ENCODE measurements at places on chromosomes 16 and 17. TPM values are rescaled to one million over a fixed set of nuclear protein-coding genes. Genes with fewer than 3 reads are reported as not detected.

DNA sequence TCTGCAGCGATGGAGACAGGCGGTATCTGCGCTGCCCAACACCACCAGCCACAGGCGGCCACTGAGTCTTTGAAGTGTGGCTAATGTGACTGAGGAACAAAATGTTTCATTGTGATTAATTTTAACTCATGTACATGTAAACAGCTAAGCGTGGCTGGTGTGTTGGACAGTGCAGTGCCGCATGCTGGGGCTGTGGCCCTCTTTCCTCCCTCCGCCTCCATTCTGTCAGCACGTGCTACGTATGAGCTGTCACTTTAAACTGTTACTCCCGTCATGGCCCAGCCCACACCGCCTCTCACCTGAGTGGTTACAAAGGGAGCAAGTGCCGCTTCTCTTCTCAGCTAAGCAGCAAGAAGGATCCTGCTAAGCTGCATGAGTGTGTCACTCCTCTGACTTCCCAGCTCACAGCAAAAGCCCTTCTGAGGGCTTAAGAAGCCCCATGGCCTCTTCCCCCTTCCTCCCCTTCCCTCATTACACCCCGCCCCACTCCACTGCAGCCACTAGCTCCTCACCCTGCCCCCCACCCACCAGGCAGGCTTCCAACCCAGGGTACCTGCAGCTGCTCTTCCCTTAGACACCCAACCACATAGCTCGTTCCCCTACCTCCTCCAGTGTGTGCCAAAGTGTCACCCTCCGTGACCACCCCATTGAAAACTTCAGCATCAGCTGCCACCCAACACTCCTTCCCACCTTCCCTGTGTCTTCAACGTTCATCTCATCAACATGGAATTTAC lies 15.0 kb downstream of the HASPIN start:
- DNase-seq, result peak; percentile 45

Gene TOX3
- total RNA-seq, result not detected

- DNase-seq, result no peak
Measured at GRCh38 chr16:52617591-52617990, 70.6 kb upstream of the TOX3 start.

Gene CDK5RAP3
- total RNA-seq, result 195 TPM

Gene C17orf113
- total RNA-seq, result 3.7 TPM

Gene TMEM114
- total RNA-seq, result not detected

Gene SCN4A
- 1.4 TPM for total RNA-seq

DNA sequence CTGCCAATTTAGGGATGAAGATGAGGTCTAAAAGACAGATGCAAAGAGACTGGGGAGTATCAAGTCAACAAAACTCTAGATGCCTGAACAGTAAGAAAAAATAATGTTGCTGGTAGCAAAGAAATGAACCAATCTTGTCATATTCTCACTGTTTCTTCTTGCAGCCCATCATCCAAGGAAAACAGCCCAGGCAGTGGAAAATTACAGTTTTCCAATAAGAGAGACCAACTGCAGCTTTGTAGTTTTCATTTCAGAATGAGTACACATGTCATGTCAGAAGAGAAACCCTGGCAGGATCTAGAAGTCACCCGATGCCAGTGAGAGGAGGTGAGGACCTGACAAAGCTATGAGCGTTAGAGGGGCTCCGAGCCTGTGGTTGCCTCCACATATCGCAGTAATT lies 500.4 kb upstream of the PSMD7 start:
- DNase-seq, result no peak

DNA sequence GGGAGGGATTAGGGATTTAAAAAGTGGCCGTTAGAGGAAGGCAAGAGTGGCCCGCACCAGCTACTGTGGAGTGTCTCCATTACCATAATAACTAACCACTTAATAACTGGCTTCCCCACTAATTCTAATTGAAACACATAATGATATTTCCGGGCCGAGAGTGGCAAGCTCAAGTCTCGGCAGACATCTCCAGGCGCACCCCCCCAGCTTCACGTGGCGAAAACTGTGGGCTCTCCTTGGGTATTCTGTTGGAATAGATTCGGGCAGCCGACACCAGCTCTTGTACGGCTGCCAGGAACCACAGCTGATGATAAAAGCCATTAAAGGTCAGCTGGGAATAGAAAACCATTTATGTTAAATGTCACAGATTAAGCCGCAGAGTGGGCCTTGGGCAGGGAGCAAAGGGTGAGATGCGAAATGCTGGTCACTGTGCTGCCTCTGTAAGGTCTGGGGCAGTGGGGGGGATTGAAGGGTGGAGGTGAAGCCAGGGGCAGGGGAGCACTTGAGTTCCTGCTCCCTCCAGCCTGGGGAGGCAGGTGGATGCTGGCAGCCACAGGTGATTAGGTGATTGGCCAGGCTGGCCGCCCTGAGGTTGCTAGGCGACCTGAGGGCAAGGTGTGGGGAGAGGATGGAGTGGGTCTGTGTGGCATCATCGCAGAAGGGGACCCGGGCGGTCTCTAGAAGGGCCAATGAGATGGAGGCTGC lies 115.6 kb upstream of the SDK2 start:
- DNase-seq, result no peak

GRCh38 chr17:61338874-61339478 lies 60.7 kb upstream of the TBX2 start:
- DNase-seq, result no peak

Gene TK2
- total RNA-seq, result 20.9 TPM

Gene PLCD3
- total RNA-seq, result 138 TPM

Gene MARVELD3
- total RNA-seq, result 28.5 TPM

- DNase-seq, result no peak
Measured at GRCh38 chr17:56571456-56571855, 22.0 kb upstream of the NOG start.

Gene NECAB2
- total RNA-seq, result 0.74 TPM

Gene ZNF19
- 6.8 TPM for total RNA-seq

DNA sequence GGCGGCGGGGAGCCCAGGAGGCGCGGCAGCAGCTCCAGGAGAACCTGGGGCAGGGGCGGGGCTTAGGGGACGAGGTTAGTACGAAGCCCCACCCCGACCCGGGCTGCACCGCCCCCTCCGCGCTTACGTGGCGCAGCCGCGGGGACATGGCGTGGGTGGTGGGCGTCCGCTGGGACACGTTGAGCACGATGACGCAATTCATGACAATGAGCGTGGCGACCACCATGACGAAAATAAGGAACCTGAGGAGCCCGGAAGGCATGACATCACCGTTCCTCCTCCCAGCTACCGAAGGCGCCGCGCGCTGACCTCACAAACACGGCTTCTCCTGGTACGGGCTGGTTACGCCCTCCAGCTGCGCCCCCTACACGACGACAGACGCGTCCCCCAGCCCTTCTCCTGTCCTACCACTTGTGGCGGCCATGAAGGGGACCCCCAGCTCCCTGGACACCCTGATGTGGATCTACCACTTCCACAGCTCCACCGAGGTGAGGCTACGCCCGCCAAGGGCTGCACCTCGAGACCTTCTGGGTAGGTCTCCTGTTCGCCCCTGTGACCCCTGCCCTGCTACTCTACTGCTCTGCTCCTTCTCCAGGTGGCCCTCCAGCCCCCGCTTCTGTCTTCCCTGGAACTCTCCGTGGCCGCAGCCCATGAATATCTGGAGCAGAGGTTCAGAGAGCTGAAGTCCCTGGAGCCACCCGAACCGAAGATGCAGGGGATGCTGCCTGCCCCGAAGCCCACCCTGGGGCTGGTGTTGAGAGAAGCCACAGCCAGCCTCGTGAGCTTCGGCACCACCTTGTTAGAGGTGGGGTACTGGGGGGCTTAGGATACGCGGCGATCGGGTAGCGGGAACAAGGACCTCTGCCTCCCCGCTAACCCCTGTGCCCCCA lies at the start of gene C17orf107:
Gene C17orf107 (plus strand): TSS at position 196 of the 890 bp plus-strand sequence. CDS start 227 bp downstream, at position 423.
- DNase-seq, result no peak

Gene RARA
- total RNA-seq, result 21.5 TPM

Gene PLA2G10
- total RNA-seq, result 5.8 TPM

DNA sequence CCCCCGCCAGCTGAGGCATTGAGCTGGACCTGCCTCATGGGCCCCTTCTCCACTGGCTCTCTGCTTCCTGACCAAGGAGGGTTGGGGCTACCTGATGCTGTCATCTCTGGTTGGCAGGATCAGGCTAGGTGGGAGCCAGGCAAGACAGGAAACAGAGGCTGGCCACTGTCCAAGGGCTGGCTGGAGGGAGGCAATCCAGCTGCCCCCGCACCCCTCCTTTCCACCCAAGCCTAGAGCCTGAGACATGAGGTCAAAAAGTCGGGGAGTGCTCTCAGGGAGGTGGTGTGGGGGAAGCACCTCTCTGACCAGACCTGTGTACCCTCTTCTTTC lies 14.5 kb downstream of the NGFR start:
- DNase-seq, result no peak

- no peak for DNase-seq
Measured at GRCh38 chr17:60369727-60370126, 22.2 kb downstream of the USP32 start.

DNA sequence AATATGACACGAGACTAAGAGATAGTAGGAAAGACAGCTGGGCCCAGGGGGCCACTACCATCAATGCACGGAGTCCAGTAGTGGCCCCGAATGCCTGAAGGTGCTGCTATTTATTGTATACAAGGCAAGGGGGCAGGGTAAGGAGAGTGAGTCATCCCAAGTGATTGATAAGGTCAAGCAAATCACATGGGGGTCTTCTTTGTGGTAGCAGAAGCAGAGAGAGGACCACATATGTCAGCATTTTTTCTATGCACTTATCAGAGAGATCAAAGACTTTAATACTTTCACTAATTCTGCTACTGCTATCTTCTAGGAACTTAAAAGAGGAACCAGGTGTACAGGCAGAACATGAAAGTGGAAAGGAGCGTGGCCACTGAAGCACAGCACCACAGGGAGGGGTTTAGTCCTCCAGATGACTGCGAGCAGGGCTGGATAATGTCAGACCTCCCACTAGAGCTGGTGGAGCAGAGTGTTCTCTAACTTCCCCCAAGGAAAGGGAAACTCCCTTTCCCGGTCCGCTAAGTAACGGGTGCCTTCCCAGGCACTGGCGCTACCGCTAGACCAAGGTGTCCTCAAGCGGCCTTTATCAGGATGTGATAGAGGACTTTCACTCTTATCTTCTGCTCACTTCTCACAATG lies 26.4 kb upstream of the ARL4D start:
- DNase-seq, result no peak

Gene APOBR
- 2.4 TPM for total RNA-seq

DNA sequence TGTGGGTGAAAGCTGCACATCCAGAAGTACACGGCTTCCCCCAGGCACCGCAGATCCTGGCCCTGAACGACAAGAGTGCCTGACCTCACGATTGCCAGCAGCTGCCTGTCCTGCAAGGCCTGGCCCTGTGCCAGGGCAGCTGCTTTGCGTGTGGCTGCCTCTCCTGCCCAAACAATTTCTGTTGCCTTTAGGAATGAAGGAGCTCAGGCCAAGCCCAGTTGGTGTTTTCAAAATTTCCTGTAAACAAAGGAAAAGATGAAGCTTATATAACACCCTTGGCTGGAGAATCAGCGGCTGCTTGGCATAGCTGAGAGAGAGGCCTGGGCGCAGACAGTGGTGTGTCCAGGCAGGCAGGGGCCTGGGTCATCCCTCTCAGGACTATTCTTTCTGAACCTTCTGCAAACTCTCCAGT lies 11.7 kb upstream of the SLC47A2 start:
- DNase-seq, result peak; percentile 95

Gene WNT9B
- total RNA-seq, result not detected

DNA sequence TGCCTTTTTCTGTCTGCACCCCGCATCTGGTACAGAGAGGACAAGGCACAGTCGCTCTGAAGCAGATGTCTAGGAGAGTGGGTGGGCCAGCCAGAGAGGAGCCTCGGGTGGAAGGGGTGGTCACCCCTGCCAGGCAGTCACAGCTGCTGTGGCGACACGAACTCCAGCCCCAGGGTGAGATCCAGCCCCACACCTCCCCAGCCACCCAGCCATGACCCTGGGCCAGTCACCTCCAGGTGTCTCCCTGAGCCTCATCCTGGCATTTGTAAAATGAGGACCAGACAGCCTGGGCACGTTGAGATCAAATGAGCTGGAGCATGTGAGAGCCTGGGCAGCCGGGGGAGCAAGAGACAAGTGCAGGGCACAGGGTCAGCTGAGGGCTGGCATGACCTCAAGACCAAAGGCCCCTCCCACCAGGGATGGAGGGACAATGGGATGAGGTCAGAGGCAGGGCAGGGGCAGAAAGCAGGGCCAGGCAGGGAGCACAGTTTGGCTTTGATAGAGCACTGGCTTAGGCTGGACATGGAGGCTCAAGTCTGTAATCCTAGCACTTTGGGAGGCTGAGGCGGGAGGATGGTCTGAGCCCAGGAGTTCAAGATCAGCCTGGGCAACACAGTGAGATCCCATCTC lies 7.7 kb downstream of the ADAM11 start:
- DNase-seq, result no peak

- DNase-seq, result no peak
Measured at GRCh38 chr17:7881276-7882054, 7.1 kb upstream of the CHD3 start.

DNA sequence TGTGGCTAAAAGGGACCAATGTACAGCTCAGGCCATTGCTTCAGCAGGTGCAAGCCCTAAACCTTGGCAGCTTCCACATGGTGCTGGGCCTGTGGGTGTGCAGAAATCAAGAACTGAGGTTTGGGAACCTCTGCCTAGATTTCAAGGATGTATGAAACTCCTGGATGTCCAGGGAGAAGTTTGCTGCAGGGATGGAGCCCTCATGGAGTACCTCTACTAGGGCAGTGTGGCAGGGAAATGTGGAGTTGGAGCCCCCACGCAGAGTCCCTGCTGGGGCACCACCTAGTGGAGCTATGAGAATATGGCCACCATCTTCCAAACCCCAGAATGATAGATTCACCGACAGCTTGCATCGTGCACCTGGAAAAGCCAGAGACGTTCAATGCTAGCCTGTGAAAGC lies 13.0 kb downstream of the EFCAB5 start:
- no peak for DNase-seq

DNA sequence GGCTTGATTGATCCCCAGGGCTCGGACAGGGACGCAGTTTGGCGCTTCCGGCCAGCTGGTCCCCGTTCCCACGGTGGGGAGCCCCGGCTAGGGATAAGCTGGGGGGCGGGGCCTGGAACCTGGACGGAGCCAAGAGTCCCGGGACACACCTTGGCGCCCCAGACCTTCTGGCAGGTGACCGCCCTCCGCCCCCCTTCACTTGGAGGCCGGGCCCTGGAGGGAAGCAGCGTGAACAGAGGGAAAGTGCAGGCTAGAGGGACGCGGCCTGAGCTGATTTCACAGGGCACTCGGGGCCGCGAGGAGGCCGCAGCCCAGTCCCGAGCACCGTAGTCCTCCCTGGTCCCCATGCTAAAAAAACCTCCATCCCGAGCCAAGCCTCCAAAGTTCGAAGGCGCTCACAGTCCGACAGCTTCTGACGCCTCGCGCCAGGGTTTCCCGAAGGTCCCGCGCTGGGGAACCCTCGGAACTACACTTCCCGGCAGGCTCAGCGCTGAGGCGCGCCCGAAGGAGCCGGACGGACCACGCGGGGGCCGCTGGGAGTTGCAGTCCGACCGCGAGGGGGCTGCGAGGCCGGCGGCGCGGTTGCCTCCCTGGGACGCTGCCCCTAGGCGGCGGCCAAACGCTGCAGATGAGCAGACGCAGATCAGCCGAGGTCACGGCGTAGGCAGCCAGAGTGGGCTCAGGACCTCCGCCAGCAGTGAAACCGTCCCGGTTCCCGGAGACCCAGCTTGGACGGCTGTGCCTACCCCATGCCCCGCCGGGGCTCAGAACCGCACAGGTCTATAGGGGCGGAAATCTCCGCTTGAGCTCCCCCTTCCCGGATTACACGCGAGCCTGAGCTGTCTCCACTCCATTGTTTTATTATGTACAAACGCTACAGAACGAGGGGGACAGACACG lies at the start of gene TBX6:
Gene TBX6 (minus strand): TSS at position 451 of the 899 bp plus-strand sequence. CDS start 731 bp downstream, outside the sequence.
- peak; percentile 83 for DNase-seq

GRCh38 chr16:15671530-15672117 lies 21.6 kb downstream of the NDE1 start:
- no peak for DNase-seq
